ENCODE measurements at places on chromosomes 2 and 18. TPM values are rescaled to one million over a fixed set of nuclear protein-coding genes. Genes with fewer than 3 reads are reported as not detected.

DNA sequence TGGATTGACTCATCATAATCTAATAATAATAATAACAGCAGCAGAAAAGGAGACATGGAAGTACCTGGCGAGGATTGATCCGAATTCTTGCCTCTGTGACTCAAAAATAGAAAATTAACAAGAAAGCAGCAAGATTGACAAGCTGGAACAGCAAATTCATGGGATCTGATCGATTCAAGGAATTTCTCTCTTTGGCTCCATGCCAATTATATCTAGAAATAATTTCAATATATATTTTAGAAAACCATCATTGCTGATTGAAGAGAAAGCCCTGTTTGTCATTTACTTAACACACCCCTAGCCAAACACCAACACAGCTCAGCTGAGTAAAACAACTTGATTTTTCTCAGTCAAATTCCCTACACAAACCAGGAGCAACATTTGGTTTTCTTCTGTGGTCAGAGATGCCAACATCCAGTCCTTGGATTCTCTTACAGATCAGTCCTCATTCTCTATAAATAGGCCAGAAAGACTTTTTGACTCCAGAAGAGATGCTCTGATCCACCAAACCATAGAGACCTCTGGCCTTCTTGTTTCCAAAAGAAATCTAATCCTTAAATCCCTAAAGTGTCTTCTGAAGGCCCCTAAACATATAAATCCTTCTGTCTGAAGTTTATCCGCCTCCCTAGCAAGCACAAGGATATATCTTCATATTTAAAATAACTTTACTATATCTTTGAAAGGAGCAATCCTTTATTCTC is 129.9 kb downstream of the CACNB4 start:
- no peak for DNase-seq

DNA sequence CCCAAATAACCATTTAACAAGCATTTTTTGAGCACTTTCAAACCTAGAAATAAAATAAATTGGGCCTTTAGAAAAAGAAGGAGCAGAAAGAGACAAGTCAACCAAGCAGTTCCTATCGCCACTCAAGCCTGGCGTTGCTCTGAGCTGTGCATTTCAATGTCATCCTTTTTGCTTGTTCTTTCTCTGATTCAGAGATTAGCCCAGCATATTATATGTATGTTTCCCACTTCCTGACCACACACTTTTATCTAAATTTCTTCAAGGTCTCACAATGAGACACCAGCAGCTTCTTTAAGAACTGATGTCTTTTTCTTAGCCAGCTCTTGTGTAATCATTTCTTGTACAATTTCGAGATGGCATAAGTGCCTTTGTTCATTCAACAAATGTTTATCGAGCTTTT is 344.5 kb upstream of the ID2 start:
- peak; percentile 56 for DNase-seq

- DNase-seq, result no peak
These were observed 56.4 kb upstream of the ST3GAL5 start for GRCh38 chr2:85945172-85945571.

DNA sequence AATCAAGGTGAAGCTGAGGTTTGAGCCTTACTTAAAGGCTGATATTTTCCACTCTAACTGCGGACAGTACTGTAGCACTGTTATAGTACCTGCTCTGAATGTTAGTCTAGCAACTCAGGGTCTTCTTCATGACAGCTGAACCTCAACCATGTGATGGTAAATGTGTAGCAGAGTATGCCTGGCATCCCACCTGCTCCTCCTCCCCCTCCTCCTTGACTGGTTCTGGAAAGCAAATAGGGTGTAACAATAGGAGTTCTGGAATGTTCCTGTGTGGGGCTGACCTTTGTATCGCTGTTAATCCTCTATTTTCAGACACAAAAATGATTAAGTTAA is 447 bp upstream of the CCL20 start:
- DNase-seq, result no peak

DNA sequence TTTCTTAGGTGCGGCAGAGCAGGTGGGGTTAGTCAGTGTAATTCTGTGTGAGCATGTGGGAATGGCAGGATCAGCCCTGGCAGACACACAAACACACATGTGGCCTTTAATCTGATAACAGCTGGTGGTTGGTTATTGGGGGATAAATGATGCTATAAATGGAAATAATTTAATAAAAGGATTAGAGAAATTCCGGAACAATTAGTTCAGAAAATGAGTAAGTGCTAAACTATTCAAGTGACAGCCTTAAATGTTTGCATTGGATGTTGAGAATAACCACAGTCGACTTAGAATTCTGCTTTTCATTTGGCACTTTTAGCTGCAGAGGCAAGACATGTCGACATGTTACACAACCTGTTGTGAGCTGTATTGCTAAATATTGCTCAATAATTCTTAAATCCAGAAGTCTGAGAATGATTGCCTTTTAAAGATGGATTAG is 7.2 kb downstream of the SMYD1 start:
- no peak for DNase-seq

DNA sequence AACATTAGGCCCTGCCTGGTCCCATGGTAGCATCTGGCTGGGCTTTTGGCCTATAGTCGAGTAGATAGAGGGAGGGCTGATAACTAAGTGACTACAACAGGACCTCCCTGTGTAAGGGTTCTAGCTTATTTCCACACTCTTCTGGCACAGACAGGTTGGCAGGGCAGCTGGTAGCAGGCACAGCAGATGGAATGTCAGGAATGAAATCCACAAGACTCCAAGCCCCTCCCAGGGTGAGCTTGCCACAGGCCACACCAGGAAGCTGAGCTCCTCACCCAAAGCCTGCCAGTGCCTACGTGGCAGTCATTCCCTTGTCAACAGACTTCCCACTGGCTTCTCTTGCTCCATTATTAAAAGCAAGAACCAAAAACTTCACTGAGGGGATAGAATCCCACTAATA is 20.7 kb upstream of the C1QL2 start:
- DNase-seq, result no peak

DNA sequence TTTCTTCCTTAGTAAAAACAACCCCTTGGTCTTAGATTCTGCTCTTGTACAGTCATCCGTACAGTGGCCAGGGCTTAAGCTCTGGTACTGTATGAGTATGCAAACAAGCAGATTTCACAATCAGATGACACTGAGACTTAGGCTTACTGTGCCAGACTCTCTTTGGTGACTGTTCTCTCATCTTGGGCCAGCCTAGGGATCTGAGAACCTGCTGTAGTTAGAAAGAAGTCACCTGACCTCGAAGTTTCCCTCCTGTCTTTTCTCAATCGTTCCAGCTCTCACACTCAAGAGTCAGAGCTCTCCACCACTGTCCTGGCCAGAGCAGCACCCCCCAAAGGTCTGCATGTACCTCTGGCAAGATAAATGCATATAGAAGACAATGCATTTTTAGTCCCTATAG is 63.2 kb downstream of the ZEB2 start:
- peak; percentile 22 for DNase-seq

GRCh38 chr2:13284688-13285087 is 568.0 kb downstream of the TRIB2 start:
- no peak for DNase-seq

DNA sequence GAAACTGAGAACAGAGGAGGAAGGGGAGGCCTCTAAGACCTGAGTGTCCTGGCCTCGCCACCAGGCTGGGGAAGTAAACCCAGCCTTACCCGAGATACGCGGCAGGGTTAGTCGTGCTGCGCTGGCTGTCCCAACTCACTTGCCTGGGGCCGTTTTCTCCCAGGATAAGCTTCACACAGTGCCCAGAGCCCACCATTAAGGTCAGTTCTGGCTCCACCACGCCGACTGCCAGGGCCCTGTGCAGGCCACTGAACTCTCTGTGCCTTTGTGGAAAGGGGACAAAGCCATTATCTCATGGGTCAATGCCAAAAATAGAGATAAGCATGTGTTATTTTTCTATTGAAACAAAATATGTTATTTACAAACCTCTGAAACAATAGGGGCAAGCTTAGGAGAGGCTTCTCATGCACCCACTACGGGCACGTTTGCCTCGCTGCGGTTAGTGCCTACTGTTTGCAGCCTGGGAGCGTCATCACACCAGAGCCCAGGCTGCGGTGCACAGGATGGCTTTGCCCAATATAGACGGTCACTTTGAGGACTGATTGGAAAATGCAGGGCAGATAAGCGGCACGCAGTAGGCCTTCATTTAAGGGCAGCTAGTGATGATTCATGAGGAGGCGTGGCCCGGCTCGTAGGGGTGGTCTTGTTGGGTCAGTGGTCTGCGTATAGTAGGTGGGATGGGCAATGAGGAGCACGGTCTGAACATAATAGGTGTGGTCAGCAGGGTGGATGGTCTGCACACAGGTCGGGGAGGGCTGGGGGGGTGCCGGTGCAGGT is 242.1 kb downstream of the GLI2 start:
- no peak for DNase-seq

DNA sequence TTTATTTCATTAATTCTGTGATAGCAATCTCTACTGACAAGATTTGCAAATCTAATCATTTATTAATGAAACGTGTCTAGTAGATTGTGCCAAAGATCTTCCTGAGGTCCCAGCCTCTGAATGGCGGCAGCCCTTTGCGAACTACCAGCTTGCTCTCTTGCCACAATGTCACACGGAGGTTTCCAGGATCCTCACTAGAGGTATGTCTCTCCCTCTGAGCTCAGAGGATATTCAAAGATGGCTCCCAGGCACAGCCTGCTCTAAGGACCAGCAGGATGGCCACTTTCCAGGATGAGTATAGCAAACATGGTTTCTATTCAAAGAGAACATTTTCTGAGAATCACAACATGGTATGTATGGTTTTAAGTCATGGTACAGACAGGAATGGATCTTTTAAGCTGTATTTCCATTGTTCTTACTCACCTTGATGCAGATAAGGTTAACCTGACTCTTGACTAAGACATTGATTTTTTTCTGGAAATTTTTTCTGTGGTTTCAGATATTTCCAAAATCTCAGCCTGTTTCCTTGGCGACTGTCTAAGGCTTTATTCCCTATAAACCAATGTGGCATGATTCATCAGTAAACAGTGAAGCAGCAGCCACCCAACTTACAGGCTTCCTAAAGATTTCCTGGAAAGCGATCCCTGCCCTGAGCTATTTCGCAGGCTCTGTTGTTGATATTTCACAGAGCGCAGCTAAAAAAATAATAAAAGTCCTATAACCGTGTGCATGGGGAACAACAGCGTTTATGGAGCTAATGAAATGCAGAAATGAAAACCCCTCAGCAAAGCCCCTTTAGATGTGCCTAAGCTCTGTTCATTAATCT is 54.1 kb upstream of the KLF7 start:
- DNase-seq, result no peak

GRCh38 chr2:36478332-36478738 is 119.6 kb downstream of the FEZ2 start:
- DNase-seq, result no peak

DNA sequence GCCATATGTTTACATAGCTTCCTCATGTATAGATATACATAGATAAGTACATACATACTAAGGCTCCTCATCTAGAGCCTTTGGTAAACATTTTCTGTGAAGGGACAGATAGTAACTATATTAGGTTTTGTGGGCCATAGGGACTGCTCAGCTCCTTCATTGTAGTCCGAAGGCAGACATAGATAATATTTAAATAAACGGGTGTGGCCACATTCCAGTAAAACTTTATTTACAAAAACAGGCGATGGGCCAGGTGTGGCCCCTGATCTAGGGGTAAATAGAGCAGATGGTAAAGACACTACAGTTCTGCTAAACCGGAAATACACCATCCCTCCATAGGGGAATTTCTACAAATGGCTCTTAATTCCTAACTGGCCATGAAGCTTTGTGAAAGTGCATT is 7.3 kb downstream of the COQ10B start:
- no peak for DNase-seq

DNA sequence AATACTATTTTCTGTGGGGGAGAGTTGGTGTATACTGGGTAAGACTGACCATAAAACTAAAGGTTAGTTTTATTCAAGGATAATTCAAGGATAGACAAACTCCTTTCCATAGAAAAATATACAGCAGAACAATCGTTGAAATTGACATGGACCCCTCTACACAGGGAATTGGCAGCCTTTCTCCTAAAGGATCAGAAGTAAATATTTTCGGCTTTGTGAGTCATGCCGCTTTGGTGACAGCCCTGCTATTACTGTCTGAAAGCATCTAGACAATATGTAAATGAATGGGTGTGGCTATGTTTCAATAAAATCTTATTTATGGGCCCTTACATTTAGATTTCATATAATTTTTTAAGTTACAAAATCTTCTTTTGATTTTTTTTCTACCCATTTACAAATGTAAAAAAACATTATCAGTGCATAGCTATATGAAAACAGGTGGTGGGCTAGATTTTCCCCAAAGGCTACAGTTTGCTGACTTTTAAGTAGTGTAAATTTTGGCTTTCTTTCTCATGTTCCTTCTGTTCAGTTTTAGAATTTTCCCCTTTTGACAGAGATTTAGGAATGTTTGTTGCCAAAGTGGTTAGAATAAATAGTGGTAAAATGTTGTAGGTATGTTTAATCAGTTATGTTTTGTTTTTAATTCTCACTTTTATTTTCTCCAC is 270.6 kb downstream of the DCC start:
- no peak for DNase-seq

DNA sequence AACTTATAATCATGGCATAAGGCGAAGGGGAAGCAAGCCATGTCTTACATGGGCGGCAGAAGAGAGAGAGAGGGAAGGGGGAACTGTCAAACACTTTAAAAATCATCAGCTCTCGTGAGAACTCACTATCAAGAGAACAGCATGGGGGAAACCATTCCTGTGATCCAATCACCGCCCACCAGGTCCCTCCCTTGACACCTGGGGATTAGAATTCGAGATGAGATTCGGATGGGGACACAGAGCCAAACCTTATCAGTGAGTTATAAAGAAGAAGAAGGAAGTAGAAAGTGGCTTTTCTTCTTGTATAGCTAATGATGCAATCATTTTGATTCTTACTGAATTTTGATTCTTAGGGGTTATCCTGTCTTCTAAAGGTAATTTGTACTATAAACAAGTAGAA is 51.4 kb downstream of the SMCHD1 start:
- no peak for DNase-seq

GRCh38 chr2:143674051-143674450 is 544.8 kb downstream of the ARHGAP15 start:
- DNase-seq, result no peak

CAD gene
- total RNA-seq, result 107 TPM

HOXD10 gene
- not detected for total RNA-seq
